NCI-H526 treated with DMSO at 0.1 percent for 48 hours (cell line): ENCODE measurements at places on chromosomes 7 and 10.

- no peak for DNase-seq
Observed at GRCh38 chr7:133770863-133771492, 356.2 kb upstream of the LRGUK start.

DNA sequence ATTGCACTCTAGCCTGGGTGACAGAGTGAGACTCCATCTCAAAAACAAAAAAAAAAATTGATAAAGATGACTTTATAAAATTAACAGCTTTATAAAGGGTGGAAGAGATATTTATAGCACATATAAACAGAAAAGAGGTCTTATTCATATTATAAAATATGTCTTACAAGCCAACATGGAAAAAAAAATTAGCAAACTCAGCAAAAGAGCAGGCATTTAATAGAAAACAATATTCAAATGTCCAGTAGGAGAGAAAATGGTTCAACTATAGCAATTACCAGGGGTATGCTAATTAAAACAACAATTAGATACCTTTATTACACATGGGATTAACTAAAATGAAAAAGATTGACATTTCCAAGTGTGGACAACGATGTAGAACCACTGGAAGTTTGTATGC lies 929.1 kb downstream of the REEP3 start:
- no peak for DNase-seq

DNA sequence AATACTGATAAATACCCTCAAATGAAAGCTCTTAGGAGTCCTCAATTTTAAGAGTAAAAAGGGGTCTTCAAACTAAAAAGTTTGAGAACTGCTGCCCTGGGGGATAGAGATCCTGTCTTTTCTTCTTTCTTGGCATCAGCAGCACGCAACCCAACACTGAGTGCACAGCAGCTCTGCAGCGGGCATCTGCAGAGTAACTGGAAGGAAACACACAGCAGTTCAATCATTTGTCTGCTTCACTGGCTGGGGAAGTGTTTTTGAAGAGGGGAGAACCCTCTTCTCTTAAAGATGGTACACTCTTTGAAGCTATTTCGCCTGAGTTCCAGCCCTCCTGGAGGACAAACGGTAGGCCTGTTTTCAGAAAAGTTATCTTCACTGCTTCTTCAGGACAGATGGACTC lies 193.6 kb downstream of the FGFR2 start:
- DNase-seq: no peak

DNA sequence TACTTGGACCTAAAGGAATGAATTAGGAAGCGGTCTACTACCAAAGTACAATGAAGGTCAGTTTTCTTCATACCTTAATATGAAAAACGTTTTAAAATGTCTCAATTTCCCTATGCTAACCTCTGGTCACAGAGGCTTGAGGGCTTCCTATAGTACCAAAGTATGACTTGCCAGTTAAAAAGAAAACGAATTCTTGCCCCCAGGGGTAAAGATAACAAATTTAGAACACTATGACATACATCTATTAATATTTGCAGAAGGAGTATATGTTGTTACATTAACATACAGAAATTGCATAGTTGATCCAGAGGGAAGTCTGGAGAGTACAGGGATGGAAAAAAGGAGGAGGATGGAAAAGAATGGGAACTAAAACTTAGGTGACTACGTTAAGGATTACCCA lies 13.8 kb upstream of the KMT2E start:
- no peak for DNase-seq

GRCh38 chr7:130099331-130099730 lies 29.0 kb downstream of the KLHDC10 start:
- no peak for DNase-seq

DNA sequence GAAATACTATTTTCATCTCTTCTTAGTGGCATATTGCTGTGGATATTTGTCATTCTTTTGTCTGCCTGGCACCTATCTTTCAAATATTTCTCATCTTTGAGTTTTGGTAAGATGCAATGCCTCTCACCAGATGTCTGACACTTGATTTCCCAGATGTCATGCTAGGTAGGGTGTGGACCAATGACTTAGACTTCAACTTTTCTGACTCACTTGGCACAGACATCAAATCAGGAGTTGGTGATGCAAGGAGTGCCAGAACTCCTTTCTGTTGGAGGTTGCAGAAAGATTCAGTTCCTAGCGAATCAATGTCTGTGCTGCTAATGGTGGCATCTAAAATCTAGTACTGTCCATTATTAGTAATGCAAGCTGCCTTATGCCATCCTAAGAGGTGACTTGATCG lies 216.9 kb upstream of the FERD3L start:
- DNase-seq: no peak

DNA sequence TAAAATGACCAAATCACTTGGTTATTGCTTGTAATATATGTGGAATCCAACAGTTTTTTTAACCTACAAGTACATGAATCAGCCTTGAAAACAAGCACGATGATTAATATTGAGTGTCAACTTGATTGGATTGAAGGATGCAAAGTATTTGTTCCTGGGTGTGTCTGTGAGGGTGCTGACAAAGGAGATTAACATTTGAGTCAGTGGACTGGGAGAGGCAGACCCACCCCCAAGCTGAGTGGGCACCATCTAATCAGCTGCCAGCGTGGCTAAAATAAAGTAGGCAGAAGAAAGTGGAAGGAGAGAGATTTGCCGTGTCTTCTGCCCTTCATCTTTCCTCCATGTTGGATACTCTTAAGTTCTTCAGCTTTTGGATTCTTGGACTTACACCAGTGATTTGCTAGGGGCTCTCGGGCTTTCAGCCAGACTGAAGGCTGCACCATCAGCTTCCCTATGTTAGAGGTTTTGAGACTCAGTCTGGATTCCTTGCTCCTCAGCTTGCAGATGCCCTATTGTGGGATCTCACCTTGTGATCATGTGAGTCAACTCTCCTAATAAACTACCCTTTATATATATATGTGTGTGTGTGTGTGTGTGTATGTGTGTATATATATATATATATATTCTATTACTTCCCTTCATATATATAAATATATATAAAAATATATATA lies 118.4 kb upstream of the WDR11 start:
- DNase-seq: no peak

DNA sequence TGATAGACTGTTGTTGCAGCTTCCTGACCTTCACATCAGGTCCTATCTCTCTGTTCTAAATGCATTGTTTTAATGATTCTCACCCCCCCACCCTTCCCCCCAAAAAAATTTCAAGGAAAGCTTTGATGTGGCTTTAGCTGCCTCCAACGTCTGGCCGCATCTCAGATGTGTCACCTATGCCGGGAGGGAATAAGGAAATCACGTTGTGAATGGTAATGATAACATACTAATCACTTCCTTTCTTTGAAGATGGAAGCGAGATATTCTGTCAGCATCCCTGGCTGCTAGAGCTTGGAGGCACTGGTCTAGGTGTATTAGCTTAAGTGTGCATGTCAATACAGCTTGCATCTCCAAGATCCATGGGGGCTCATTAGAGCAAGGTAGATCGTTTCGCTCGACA lies 89.6 kb downstream of the VTI1A start:
- DNase-seq: no peak

GRCh38 chr7:13024121-13024674 lies 336.8 kb downstream of the ARL4A start:
- no peak for DNase-seq

DNA sequence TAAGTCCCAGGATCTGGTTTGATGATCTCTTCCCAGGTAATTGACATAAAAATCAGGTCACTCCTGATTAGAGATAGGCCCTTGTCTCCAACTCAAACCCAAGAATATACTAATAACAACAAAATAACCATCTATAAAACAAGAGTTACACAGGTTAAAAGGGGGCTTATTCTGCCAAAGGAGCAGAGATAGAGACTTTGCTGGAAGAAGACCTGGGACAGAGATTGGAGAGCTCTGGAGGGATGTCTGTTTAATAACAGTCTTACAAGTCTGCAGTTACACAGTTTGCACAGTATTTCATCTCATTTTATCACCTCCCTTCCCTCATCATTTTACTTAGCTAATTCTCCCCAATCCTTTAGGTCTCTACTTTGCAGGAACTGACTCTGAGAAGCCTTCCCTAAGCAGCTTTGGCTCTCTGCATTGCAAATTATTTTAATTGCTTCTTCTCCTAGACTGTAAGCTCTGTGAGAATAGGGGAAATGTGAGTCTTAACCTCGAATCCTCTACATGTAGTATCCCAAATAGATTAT lies 3.7 kb upstream of the ZNF438 start:
- no peak for DNase-seq

- no peak for DNase-seq
Observed at GRCh38 chr7:108284349-108285002, 154.3 kb upstream of the LAMB4 start.

- no peak for DNase-seq
Observed at GRCh38 chr10:4241724-4242345, 456.8 kb upstream of the KLF6 start.

DNA sequence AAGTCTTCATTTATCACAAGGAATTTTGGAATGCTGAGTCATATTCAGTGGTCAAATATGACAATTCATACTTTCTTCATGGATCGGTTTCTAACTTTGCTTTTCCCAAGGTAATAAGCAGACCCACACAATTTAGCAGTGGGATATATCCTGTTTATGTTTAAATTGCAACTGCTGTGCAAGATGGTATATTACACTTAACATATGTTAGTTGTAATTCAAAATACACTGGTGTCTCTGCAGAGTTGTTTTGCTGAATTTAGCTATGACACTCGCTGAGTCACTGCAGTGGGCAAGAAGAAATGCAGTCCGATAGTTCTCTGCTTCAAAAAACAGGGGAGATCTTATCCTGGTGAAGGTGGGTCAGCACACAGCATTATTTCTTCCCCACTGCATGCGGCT lies 194.8 kb upstream of the PTN start:
- no peak for DNase-seq

DNA sequence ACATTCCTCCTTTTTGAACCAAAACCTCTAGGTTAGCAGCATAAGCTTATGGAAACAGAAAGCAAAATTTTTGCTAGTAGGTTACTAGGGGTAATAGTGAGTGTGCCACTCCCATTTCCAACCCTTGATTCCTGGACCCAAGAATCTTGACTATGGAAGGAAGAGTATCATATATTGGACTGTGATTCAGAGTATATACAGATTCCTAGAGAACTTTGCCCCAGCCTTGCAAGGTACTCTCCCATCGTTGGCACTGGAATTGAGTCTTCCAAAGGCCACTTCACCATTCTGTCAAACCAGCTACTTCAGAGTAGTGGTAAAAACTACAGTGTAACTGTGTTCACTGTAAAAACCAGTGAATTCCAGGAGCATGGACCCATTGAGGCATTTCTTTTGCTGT lies 69.4 kb downstream of the LRRC17 start:
- no peak for DNase-seq

- DNase-seq: no peak
Observed at GRCh38 chr7:155851892-155852291, 39.6 kb upstream of the SHH start.

DNA sequence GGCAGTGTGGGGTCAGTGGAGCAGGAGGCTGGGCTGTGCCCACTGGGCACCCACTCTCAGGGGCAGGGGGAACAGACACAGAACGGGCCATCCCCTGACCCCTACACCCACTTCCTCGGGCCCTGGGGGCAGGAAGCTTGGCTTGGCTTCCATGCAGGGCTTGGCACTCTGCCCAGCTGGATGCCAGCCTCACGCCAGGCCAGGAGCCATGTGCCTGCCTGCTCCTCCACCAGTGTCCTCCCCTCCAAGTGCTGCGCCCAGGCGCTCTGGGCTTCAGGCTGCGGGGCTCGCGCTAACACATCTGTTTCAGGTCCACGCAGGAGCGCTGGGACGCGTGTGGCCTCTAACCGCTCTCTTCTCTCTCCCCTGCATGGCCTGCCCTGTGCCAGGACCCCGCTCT lies 12.7 kb downstream of the LDB3 start:
- DNase-seq: no peak

DNA sequence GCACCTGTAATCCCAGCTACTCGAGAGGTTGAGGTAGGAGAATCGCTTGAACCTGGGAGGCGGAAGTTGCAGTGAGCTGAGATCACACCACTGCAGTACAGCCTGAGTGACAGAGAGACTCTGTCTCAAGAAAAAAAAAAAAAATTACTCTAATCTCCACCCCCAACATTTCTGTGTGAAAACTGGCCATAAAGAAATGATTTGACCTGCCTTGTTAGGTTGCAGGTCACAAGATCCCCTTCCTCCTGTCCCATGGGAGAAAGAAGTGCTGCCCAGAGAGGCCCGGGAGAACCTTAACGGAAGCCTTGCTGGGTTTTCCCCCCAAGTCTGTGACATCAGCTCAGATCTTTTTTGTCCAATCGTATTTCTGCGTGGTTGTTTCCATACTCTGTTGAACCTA lies 8.7 kb upstream of the CALHM1 start:
- DNase-seq: no peak

- DNase-seq: no peak
Observed at GRCh38 chr10:8445353-8445752, 390.9 kb downstream of the GATA3 start.

DNA sequence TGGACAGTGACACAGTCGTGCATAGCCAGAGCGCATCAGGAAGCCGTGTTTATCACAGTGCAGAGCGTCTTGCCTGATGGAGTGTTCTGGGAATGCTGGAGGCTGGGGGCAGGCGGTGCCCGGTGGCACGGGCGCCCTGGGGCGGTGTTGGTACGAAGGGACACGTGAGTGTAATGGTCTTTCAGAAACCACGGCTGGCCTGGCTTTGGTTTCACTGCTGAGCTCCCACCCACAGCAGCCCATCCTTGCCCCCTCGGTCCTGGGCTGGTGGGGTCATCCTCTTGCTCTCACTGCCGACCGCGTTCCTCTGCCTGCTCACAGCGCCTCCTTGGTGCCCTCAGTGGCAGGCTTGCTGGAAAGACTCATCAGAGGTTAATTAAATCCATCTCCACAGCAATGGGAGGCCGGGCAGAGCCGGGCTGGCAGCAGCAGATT lies 50.6 kb downstream of the NKX6-2 start:
- DNase-seq: no peak

DNA sequence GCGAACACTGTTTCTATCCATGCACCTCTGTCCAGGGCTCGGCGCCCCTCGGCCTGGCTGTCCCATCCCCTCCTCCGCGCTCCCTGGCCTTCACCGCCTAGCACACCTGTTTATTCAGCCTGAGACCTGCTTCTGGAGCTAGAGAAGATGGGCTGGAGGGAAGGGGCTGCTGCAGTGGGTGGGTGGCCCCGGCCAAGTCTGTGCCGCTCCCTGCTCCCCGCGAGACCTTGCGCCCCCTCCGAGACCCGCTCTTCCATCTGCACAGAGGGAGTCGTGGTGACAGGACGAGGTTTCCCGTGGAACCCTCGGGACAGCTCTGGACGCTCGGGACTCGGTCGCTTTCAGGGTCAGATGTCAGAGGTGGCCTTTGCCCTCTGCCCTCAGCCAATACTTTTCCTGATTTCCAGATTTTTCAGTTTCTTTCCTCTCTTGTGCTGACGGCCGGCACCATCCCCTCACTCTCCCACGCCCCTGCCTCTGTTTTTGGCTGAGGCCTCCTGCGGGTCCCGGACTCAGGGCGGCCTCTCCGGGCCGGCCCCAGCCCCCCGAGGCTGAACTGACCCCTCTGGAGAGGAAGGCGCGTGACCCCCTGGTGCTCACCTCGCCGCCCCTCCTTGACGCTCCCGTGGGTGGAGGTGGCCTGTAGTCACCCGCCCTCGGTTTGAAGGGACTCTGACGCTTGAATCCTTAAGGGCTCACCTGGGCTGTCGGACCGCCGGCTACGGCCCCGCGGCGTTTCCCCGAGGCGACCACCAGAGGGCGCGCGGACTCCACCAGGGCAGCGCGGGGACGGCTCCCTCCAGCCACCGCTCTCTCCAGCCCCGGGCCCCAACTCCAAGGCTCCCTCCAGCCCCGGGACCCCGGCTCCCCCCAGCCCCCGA lies 15.6 kb downstream of the SHH start:
- DNase-seq: no peak

- DNase-seq: no peak
Observed at GRCh38 chr10:74957285-74957961, 131.0 kb downstream of the KAT6B start.

- no peak for DNase-seq
Observed at GRCh38 chr7:48446721-48447120, 275.5 kb downstream of the ABCA13 start.
